HCEC 1CT (cell line): ENCODE measurements at places on chromosomes 4 and X.

- DNase-seq: peak; percentile 56
These were observed 21.3 kb downstream of the ARHGAP24 start for GRCh38 chr4:85496126-85496849.

- DNase-seq: no peak
These were observed 1.4 kb downstream of the ARHGEF6 start for GRCh38 chrX:136779346-136779781.

GRCh38 chr4:37219242-37219641 is 25.3 kb upstream of the NWD2 start:
- DNase-seq: no peak

GRCh38 chr4:94653984-94654609 is 103.7 kb upstream of the BMPR1B start:
- DNase-seq: no peak

DNA sequence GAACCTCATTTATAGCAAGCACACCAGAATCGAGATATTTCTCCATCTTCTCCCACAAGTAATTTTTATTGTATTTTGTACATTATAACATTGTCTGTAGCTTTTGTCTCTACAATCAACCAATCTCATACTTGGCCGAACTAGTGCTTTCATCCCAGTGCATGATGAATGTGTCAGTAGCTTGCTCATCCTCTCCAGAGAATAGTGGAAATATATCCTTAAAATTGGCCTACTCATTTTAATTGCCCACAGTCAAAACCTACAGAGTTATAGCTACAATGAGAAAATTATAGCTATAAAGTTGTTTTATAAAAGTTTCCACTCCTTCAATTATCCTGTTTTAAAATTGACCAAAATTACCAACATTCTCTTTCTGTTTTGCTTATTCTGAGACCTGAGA is 103.8 kb downstream of the MAPK10 start:
- DNase-seq: no peak

GRCh38 chr4:2469192-2469984 is 482 bp downstream of the RNF4 start:
- DNase-seq: peak; percentile 6

DNA sequence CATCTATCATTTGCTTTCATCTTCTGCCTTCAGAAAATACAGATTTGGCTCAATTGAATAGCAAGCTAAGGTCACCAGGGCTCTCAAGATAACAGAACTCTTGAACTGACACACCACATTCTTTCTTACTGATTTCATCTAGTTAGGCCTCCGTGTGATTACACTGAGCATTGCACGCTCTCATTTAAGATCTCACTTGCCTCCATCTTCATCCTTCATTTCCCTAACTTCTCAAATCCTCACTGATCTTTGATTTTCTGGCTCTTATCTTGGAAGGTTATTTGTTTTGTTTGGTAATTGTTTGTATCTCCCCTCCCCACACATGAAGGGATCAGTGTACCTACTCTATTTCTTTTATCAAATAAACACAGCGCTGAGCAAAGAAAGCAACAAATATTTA is 47.7 kb downstream of the MANBA start:
- peak; percentile 17 for DNase-seq

GRCh38 chrX:105610411-105610810 is 211.9 kb upstream of the NRK start:
- peak; percentile 75 for DNase-seq

DNA sequence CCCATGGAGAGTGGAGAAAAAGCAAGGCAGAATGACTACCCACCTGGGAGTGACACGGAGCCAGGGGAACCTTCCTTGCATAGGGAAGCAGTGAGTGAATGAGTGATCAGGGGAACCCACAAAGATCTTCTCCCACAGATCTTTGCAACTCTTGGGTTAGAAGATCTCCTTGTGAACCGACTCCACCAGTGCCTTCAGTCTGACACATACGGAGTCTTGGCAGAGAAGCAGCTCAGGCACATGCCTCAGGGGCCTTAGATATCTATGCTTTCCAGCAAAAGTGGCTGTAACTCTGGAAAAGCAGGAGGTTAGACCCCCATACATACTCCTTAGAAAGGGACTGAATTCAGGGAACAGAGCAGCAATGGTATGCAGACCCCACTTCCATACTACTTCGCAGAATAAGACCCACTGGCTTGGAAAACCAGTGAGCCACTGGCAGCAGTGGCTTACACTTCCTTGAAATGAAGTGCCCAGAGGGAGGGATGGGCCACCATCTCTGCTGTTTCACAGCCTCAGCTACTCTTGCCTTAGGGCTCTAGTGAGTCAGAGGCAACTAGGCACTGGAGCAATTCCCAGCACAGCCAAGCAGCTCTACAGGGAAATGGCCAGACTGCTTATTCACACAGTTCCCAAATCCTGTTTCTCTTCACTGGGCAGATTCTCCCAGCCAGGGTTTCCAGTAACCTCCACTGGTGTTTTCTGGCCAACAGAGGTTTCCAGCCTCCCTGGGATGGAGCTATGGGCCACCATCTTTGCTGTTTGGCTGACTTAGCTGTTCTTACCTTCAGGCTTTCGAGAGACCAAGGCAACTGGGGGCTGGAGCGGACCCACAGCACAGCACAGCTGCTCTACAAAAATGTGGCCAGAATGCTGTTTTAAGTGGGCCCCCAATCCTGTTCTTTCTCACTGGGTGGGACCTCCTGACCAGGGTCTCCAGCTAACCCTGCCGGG is 82.8 kb upstream of the TCEAL2 start:
- DNase-seq: no peak

DNA sequence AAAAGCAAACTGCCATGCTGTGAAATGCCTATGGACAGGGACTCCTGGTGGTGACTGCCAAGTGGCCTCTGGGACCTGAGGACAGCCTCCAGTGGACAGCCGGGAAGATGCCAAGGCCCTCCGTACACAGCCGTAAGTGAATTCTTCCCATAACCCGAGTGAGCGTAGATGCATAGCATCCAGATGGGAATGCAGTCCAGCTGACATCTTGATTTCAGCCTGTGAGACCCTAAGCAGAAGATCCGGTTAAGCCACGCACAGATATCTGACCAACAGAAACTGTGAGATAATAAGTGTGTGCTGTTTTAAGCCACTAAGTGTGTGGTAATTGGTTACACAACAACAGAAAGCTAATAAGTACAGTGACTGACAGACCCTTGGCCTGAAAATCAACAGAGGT is 55.9 kb downstream of the TMEM156 start:
- no peak for DNase-seq

DNA sequence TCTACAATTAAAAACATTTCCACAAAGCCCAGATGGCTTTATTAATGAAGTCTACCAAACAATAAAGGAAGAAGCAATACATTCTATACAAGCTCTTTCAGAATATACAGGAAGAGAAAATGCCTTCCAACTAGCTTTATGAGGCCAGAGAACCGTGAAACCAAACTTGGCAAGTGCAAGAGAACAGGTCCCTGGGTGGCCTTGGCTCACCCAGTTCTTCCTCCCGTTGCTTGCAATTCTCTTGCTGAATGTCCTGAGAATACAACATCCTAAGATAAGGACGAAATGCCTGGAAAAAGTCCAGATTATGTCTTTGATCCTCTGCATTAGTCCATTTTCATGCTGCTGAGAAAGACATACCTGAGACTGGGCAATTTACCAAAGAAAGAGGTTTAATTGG is 204.9 kb downstream of the MAD2L1 start:
- DNase-seq: no peak

- DNase-seq: no peak
These were observed 13.2 kb upstream of the IL13RA2 start for GRCh38 chrX:115030625-115031024.

- no peak for DNase-seq
These were observed 875 bp downstream of the RGS12 start for GRCh38 chr4:3293401-3294391.
